Esophagus squamous epithelium (tissue), 5 donors: ENCODE measurements at places on chromosomes 13 and 19.

DNA sequence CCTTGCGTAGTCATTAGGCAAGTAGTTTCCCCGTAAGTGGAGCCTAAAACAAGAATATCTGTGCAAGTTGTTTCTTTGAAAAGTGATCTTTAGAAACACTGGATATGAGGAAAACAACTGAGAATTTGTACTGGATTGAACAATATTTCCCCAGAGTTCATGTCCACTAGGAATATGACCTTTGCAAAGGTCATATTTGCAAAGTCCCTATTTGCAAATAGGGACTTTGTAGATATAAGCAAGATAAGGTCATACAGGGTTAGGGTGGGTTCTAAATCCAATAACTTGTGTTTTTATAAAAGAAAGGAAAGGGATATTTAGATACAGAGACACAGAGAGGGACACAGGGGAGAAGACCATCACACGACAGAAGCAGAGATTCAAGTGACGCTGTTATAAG, 489.2 kb upstream of the ATXN8OS start:
- DNase-seq, result no peak

GRCh38 chr13:101757446-101758039, 305.1 kb downstream of the ITGBL1 start:
- DNase-seq, result no peak

GRCh38 chr19:23916991-23917390, 2.3 kb downstream of the ZNF726 start:
- no peak for DNase-seq

DNA sequence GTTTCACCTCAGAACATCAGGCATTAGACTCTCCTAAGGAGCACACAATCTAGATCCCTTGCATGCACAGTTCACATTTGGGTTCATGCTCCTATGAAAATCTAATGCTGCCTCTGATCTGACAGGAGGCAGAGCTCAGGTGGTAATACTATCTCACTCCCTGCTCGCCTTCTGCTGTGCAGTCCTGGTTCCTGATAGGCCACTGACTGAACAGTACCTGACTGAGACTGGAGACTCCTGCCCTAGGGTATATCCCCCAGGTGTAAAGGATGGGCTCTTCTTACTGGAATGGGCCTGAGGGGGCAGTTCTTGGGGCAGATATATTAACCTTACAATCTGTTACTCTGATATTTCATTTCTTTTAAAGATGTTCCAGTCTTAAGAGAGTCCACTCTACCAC, 6.3 kb downstream of the OBI1 start:
- no peak for DNase-seq

DNA sequence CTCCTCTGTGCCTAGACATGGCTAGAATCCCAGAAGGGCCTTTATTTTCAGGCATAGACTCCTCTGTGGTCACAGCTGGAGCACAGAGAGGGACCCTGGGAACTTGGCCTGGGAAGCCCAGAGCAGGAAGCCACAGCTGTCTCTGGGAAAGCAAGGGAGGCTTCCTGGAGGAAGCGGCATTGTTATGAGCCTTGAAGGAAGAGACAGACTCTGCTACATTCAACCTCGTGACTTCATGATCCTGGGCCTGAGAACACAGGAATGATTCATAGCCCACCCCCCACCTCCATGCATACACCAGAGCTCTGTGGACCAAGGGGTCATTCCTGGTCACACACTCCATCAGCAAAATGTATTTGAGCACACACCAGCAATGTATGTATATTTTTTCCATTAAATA, 8.6 kb downstream of the RDH8 start:
- no peak for DNase-seq

DNA sequence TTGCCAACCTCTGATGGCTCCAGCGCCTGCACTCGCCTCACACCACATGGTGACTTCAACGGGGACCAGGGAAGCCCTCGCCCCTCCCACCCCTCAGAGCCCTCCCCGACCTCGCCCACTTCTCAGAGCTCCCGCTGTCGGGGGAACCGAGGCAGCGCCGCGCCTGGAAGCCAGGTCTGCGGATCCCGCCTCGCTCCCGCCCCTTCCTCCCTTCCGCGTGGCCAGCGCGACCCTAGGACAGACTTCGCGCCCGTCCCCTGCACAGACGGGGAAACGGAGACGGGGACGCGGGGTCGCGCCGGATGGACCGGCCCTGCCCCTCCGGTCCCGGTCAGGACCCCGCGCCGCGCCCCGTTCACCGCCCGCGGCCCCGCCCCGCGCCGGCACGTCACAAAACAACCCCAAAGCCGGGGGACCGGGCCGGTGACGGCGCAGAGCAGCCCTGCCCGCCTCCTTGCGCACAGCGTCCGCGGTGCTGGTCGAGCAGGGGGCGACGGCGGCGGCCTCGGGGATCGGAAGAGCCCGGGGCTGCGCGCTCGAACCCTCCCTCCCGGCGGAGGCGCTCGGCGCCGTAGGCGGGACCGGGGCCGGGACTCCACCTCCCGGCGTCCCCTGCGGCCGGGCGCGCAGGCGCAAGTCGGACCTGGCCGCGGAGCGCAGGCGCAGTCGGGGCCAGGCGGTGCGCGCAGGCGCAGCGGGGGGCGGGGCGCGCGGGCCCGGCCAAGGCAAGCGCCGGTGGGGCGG, 379 bp upstream of the CDC34 start:
- no peak for DNase-seq

DNA sequence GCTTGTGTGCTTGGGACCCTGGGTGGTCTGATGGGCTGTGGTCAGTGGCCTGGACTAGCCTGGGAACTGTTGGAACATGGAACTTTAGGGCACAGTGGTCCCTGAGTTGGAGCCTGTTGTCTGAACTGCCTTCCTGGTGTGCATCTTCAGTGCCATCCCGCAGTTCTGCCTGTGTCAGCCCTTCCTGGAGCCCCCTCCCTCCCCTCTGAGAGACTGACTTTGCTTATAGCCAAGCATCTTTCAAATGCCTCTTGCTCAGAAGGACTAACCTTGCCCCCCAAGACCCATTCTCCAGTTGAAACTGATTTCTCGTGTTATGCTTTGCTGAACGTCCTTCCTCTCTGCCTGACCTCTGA, 14.3 kb downstream of the MAU2 start:
- no peak for DNase-seq

GRCh38 chr19:17105556-17105955, 30.0 kb downstream of the MYO9B start:
- DNase-seq, result no peak

DNA sequence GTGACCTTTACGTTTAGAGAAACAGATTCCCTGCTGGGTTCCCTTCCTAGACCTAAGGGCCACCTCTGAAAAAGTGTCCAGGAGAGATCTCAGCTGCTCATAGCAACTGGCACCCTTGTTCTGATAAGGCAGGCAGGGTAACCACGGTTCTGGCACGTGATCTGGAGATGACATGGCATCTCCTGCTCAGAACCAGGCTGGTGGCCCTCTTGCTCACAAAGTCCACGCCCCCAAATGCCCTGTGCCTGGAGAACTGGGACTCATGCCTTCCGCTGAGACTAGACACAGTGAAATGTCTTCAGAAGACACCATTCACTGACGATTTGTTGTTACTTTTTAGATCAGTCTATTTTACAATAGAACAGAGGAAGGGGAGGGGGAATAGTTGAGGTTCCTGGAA, 174.1 kb downstream of the ZNF536 start:
- DNase-seq, result no peak

GRCh38 chr13:73364736-73365135, 305.9 kb downstream of the KLF5 start:
- DNase-seq, result no peak

DNA sequence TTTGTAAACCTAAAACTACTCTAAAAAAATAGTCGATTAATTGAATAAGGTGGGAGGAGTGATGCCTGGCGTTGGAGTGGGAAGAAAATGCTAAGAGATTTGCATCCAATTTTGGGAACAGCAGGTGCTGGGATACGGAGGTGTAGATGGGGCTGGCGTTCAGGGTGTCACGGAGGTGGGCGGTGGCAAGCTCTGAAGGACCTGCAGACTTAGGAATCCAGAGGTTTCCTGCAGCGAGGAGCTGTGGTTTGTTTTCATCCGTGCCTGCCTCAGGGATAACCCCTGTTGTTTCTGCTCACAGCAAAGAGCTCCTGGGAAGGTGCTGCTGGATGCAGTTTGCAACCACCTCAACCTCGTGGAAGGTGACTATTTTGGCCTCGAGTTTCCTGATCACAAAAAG, 166.4 kb upstream of the RNF113B start:
- no peak for DNase-seq

DNA sequence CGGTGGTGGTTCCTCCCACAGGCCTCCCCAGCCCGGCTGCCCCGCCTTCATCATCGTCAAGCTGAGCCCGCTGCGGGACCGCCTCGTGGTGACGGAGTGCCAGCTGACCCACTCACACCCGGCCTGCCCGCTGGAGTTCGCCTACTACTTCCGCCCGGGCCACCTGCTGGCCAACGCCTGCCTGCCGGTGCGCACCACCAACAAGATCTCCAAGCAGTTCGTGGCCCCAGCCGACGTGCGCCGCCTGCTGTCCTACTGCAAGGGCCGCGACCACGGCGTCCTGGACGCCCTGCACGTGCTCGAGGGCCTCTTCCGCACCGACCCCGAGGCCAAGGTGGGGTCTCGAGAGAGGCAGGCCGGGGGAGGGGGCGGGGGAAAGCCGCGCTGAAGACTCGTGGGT, 12.0 kb downstream of the ZSWIM9 start:
- no peak for DNase-seq

DNA sequence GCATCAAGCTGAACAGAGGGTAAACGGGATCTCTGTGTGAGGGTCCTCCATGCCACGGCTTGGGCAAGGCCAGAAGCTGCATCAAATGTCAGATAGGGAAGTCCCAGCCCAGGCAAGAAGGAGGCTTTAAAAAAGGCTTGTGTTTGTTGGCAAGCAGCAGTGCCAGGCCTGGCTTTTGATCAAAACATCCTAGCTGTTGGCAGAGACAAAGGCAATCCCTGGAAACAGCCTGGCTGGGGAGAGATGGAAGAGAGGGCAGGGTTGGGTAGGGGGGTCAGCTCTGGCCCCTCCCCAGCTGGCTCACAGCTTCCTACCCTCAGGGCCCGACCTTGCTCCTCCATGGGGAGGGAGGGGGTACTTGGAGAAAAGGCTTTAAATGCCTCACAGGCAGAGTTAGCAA, 61.8 kb upstream of the KCTD15 start:
- no peak for DNase-seq

GRCh38 chr13:110442930-110443621, 118.4 kb downstream of the RAB20 start:
- no peak for DNase-seq

GRCh38 chr13:31175847-31176532, 14.3 kb upstream of the HSPH1 start:
- DNase-seq, result no peak

- no peak for DNase-seq
Measured at GRCh38 chr13:33917190-33917589, 99.2 kb downstream of the RFC3 start.

GRCh38 chr19:57552432-57552831, 7.2 kb downstream of the ZNF550 start:
- no peak for DNase-seq

- DNase-seq, result no peak
Measured at GRCh38 chr19:47370045-47370611, 21.0 kb downstream of the DHX34 start.

DNA sequence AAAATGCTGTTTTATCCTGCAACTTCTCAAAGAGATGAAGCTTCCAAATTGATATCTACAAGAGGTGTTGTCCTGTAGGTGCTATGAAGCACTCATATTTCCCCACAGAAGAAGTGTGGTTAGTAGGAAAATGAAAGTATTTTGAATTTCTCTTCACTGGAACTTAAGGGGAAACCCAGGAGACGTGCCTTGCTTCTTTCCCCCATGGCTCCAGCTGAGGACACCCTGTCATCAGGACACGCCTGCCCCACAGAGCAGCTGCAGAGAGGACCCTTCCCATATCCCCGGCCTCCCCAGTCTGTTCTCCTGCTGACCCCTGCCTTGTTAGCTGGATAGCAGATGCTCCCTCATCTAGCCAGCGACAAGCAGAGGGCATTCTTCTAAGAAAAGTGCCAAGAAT, 371.3 kb downstream of the COG6 start:
- no peak for DNase-seq

DNA sequence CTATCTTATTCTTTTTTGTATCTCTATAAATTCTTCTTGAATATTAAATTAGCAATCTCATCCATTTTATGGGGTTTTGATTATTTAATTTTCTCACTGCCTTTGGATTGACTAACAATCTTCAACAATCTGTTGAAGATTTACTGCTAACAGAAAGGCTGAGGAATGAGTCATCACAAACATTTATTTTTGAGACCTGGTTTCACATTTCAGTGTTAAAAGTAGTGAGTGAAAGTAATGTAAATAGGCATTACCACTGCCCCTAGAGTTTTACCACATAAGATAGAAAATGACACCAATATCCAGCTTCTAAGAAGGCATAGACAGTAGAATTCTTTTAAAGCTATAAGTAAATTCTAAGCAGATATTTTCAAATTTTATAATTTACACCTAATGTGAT, 472.8 kb downstream of the OLFM4 start:
- DNase-seq, result no peak
